ENCODE measurements at places on chromosomes 16 and 17.

- no peak for DNase-seq
Measured at GRCh38 chr17:79114458-79115301, 40.1 kb downstream of the ENGASE start.

DNA sequence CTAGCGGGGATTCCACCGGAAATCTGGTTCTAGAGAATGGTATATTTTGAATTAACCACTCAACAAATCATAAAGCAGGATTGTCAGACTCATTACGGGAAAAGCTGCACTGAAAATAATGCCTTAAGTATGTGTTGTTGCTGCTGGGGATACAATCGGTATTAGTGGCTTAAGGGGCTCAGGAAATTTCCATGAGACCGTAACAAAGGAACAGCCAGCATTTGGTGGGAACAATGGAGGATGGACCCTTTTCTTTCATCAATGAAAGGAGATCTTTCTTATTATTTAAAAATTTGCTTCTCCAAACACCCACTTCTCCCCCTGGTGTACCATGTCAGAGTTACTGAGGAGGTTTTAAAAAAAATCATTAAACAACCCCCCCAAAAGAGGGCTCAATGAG is 342.6 kb upstream of the ZFHX3 start:
- no peak for DNase-seq

- DNase-seq = no peak
Measured at GRCh38 chr16:66649167-66649566, 44.7 kb downstream of the CMTM3 start.

- peak; percentile 50 for DNase-seq
Measured at GRCh38 chr16:3938843-3939624, 58.5 kb upstream of the CREBBP start.

DNA sequence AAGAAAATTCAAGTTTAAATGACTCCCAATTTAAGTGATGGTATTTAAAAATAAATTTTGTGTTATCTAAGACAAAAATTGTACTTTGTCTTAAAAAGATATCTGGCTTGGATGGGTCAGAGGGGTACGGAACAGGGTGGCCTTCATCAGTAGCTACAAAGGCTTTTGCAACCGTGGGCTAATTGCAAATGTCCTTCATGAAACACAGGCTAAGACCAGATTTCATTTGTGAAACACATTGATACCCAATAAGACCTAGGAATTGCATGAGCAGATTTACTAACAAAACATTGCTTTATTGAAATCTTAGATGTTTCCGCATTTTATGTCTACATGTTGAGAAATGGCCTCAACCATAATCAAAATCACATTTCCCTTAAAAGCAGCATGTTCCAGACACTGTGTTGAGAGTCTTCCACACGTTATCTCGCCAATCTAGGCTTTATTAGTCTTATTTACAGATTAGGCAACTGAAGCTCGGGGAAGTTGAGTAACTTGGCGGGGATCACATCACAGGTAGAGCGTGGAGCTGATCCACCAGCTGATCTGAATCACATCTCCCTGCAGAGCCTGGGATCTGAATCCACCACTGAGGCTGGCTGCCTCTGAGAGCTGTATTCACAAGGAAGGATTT is 21.8 kb downstream of the FBXO39 start:
- DNase-seq = no peak

DNA sequence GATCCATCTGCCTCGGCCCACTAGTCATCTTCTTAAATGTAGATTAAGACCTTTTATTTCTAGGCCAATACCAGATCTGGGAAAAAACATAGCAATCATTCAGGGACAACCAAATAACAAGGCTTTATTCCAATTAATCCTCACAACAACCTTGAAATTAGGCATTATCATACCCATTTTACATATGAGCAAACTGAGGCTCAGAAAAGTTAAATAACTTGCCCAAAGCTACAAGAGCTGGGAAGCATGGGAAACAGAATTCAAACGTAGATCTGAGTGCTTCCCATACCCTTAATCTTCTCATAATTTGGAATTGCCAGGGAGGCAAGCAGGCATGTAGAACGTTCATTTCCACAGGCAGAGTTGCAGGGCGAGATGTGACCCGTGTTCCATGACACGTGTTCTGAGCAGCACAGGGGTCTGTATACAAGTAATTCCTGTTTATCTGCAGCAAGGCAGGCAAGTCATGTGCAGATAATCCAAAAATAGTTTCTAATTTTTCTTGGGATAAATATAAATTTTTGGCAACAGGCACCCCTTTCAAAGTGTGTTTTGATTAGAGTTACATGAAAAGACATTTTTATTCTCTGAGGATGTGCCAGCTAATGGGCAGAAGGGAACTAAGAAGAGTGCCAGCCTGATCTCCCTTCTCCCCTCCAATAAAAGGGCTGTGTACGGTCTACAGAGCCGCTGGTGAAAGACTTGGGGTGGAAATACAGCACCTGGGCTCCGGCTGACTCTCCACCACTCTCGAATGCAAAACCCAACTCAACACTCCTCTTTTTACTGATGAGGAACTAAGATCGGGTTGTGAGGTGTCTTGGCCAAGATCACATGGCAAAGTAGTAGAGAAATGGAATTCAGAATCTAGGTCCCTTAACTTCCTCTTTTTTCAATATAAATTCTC is 27.7 kb upstream of the MYOCD start:
- no peak for DNase-seq

- DNase-seq = no peak
Measured at GRCh38 chr16:17404941-17405689, 65.6 kb downstream of the XYLT1 start.

- no peak for DNase-seq
Measured at GRCh38 chr17:9261081-9262012, 240.0 kb downstream of the NTN1 start.

- no peak for DNase-seq
Measured at GRCh38 chr17:78051186-78051972, 77.2 kb downstream of the TMC6 start.

GRCh38 chr17:44222112-44222869 is 2.8 kb upstream of the UBTF start:
- DNase-seq = no peak

DNA sequence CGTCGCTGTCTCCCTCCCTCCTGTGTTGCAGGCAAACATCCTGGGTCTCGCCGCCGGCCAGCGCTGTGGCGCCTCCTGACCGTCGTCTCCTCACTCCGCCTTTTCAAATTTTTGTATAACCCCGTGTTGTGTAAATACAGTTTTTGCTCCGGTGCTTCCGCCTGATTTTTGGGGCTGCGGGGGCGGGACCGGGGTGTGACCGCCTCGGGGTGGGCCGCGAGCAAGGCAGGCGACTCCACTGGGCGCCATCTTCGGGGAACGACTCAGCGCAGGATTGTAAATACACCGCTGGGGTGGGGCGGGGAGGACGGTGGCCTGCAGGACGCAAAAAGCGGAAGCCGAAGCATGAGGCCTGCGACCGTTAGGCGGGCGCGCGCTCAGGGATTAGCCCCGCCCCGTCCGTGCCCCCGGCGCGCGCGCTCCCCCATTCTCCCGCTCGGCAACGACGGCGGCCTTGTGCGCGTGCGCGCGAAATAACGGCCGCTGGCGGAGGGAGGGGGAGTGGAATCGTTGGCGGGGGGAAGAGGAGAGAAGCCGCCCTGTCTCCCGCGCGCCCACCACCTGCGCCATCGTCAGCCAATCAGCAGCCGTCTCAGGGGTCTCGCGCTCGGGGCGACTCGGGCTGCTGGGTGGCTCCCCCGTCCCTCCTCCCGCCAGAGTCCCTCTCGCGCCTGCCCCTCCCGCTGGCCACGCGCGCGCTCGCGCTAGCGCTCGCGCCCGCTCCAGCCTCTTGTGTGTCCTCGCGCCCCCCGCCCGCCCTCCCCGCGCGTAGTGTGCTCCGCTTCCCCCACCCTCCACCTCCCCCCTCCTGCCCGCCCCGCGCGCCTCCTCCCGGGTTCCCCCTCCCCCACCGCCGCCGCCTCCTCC is 864 bp upstream of the MAZ start:
- DNase-seq = peak; percentile 96

DNA sequence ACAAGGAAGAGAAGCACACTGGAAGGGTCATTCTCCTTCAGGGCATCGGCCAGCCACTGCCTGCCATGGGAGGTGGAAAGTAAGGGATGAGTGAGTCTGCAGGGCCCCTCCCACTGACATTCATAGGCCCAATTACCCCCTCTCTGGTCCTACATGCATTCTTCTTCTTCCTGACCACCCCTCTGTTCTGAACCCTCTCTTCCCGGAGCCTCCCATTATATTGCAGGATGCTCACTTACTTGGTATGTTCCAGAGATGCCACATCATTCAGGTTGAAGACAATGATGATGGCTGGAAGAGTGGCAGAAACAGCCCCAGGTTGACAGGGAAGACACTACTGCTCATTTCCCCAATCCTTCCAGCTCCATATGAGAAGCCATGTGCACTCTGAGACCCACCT is 2.5 kb downstream of the RAB34 start:
- DNase-seq = no peak

DNA sequence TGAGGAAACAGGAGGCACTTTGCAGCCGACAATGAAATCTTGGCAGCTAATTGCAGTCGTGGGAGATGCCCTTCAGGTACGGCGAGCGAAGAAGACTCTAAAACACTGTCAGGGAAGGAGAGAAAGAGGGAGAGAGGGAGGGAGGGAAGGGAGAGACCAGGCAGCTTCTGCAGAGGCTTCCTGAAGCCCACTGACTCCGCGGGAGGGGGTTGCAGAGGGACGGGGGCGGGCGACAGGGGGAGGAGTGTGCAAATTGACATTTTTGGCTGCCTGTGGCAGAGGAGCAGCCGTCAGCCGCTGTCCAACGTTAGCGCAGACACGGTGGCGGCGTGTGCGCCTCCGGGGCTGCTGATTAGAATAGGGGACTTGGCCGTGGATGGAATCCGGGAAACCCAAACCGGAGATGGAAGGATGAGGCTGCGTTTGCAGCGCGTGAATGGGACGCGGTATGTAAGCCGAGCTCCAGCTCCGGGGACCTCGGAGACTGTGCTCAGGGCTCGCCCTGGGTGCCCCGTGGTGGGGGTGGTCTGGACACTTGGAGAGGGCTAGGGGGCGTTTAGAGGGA is 849.1 kb upstream of the RBFOX1 start:
- DNase-seq = no peak
